Vagina (tissue), 2 donors: ENCODE measurements at places on chromosomes 3 and 15. TPM values are rescaled to one million over a fixed set of nuclear protein-coding genes. Genes with fewer than 3 reads are reported as not detected.

The DAZL gene
- not detected for total RNA-seq

The LTK gene
- total RNA-seq: 1.5 TPM

DNA sequence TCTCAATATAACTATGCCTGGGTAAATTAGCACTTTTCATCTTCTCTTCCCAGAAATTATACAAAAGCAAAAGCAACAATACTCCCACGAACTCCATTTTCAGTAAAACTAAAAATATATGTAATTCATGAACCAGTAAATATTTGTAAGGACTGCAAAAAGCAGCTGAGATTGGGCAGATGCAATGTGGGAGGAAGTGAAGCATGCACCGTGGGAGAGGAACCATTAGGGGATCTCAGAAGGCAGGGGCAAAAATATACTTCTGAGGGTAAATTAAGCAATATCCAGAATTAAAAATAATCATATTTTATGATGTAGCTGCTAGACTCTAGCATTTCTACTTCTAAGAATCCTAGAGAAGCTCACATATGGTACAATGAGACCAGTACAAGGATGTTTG is 20.2 kb downstream of the CFAP91 start:
- H3K27ac ChIP-seq: no peak overlapping the region
- DNase-seq: no peak
- no peaks in the 10 kb centered on the region for H3K36me3 ChIP-seq

DNA sequence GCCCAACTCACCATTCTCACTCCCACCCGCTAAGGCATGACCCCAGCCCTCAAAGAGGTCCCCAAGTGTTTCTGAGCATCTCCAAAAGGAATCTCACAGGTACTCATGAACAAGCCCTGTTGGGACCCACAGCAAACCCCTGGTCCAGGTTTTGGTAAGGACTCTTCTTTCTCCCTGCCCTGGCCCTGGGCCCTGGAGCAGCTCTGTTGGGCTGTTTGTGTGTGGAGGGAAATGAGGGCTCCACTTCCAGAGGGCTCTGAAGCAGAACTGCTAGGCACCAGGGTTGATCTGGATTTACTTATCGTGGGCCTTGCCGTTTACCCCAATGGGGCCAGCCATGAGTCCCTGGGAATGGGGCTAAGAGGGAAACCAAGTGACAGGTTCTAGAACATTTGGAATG is 92.9 kb downstream of the TLE3 start:
- H3K4me3 ChIP-seq: no peak overlapping the region
- no peaks in the 10 kb centered on the region for H3K4me1 ChIP-seq
- no peaks in the 10 kb centered on the region for H3K36me3 ChIP-seq
- H3K27me3 ChIP-seq: no peaks in the 10 kb centered on the region

DNA sequence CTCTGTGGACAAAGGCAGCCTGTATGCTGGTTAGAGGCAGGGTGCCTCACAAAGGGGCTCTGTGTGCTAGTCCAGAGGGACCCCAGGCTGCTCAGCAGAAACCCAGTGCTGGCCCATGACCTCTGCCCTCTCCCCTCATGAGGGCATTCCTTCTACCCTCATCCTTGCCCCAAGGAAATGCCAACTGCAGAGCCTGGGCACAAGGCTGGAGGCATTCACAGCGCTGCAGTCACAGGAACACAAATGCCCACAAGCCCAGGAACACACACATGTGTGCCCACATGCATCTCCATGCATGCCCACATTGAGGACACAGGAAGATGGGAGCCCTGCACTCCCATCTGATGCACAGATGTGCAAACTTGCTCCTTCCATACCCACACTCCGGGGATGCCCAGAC is 3.8 kb downstream of the INKA1 start:
- H3K4me3 ChIP-seq: no peak overlapping the region
- no peaks in the 10 kb centered on the region for H3K27me3 ChIP-seq
- H3K36me3 ChIP-seq: peaks cover 14% of the 10 kb centered on the region
- H3K4me1 ChIP-seq: peaks cover 54% of the 10 kb centered on the region
- DNase-seq: no peak

GRCh38 chr3:4408958-4409357 is 58.1 kb downstream of the SUMF1 start:
- peaks cover 3% of the 10 kb centered on the region for H3K36me3 ChIP-seq
- H3K4me1 ChIP-seq: no peaks in the 10 kb centered on the region
- no peak for DNase-seq
- no peaks in the 10 kb centered on the region for H3K27me3 ChIP-seq
- no peak overlapping the region for H3K27ac ChIP-seq
- H3K4me3 ChIP-seq: no peak overlapping the region

DNA sequence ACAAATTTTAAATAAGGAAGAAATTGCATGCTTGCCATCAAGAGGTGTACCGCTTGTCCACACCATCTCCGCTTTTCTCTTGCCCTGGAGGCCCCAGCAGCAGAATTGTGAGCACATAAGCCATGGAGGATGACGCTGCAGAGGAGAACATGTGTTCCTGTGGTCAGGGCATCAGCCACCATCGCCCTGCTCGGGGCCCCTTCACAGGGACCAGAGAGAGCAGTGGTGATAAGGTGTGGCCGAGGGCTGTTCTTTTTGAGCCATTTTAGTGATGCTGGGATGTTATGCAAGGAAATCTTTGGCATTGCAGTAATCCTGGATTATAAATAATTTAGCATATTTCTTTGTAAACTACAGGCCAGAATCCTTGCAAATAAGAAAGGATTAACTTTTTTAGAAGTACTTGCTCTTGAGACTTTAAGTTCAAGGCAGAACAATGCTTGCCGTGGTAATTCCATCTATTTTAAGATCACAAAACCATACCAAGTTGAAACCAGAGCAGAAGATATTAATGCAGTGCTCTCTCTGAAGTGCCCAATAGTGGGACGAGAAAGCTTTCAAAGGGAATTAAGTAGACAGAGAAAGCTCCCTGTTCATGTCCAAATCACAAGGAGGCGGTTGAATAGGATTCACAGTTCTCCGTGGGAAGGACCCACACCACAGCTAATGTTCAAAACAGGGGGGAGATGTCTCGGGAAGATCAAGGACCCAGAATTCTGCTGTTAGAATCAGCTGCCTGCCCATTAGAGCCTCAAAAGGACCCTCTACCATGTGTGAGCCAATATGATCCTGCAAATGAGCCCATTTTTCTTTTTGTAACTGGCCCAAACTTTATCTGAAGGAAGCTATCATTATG is 338.5 kb downstream of the RORA start:
- no peak for DNase-seq
- no peaks in the 10 kb centered on the region for H3K36me3 ChIP-seq
- no peak overlapping the region for H3K27ac ChIP-seq
- peaks cover 6% of the 10 kb centered on the region for H3K4me1 ChIP-seq
- no peak overlapping the region for H3K4me3 ChIP-seq

DNA sequence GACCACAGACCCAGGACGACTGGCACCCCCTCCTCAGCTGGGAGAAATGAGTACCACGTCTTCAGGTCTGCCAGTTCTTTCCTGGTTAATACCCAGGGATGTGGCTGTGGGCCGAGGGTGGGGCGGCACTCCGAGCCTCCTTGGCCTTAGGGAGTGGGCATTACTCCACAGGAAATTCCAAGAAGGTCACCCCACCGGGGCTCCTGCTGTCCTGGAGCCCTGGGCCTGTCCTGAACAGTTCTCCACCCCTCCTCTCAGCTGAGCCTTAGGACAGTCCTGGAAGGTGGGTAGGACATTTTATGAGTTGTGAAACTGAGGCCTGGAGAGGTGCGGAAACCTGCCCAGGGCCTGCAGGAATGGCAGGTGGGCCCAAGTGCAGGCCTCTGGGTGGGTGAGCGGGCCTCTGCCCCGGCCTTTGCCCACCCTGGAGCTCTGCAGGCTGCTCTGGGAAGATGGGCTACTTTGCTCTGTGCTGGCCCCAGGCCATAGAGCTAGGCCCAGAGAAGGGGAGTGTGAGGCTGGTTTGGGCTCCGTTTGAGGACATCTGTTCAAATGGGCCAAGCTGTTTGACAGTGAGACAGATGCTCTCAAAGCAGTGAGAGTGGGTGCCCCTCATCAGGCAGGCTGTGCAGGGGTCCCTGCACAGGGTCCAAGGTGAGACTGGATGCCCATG is 103.1 kb downstream of the TMEM266 start:
- no peaks in the 10 kb centered on the region for H3K27me3 ChIP-seq
- H3K4me1 ChIP-seq: peaks cover 55% of the 10 kb centered on the region
- no peaks in the 10 kb centered on the region for H3K36me3 ChIP-seq
- peak overlapping the region; percentile 58 for H3K27ac ChIP-seq

DNA sequence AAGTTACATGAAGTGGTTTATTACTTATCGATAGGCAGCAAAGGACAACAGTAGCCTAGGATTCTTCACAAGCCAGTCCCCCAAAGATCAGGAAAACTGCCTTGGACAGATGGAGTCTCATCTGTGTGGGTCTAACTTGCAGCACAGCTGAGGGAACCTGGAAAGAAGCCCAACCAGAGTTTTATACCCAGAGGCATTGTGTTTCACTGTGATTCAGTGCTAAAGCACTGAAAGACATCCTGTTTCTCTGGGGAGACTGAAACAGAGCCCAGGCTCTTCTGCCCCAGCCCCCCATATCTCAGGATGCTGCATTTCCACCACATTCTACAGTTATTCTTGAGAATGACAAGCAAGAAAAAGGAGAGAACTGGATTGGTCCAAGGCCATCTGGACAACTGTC is 48.2 kb upstream of the PYDC2 start:
- no peak for DNase-seq
- H3K4me1 ChIP-seq: no peaks in the 10 kb centered on the region
- no peaks in the 10 kb centered on the region for H3K36me3 ChIP-seq
- H3K4me3 ChIP-seq: no peak overlapping the region
- H3K27ac ChIP-seq: no peak overlapping the region

GRCh38 chr3:107142786-107143575 is 234.3 kb upstream of the CCDC54 start:
- no peaks in the 10 kb centered on the region for H3K27me3 ChIP-seq
- no peak for DNase-seq
- H3K36me3 ChIP-seq: no peaks in the 10 kb centered on the region
- no peak overlapping the region for H3K4me3 ChIP-seq
- H3K4me1 ChIP-seq: no peaks in the 10 kb centered on the region

DNA sequence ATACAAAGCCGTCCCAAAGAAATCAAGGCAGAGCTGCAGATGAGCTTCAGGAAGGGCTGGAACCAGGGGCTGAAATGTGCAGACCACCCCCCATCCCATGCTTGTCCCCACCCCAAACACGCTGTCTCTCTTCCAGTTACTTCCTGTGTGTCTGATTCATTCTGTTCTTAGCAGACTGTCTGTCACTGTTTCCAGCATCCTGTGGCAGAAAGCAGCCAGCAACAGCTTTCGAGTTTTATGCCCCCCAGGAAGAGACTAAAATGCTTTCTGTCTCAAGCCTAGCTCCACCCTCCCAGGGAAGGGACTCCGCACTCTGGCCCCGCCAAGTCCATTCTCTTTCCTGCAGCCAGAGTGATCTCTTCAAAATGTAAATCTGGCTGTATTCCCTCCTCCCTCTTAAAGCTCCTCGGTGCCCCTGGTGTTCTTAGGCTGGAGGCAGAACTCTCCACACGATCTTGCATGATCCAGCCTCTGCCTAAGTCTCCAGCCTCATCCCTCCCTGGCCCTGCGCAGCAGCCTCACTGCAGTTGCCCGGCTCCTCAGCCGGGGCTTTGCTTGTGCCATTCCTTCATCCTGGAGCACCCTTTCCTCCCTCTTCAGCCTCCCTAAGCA is 41.5 kb downstream of the HRH1 start:
- H3K27me3 ChIP-seq: no peaks in the 10 kb centered on the region
- H3K36me3 ChIP-seq: no peaks in the 10 kb centered on the region
- no peak for DNase-seq
- H3K4me3 ChIP-seq: peak overlapping the region; percentile 20
- peak overlapping the region; percentile 52 for H3K27ac ChIP-seq
- peaks cover 60% of the 10 kb centered on the region for H3K4me1 ChIP-seq
